HL-60 (cell line): ENCODE measurements at places on chromosomes 4 and X.

DNA sequence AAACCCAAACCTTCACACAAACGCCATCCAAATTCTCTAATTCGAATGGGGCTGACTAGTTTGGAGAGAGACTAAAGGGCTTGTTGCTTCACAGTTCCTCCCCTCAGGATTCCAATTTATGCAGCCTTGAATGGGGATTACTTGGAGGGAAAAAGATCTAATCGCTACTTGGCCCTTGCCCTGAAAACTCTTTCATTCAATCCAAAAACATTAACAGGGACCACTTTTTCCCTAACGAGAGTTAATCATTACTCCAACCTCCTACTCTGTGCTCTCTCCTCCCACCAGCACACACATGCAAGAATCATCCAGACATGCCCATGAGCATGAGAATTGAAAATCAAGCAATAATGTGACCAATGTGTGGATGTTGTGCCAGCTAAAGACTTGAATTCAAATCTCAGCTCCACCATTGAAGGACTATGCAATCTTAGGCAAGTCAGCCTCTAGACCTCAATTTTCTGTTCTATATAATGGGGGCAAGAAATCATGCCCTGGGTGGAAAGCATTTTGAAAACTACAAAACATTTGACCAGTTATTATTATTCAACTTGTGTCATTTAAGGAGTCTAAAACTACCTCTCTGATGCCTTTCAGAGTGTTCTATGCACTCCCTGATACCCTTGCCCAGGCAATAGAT lies 34.3 kb upstream of the GPC3 start:
- no peak for DNase-seq

GRCh38 chr4:7166237-7166636 lies 26.1 kb upstream of the SORCS2 start:
- no peak for DNase-seq

DNA sequence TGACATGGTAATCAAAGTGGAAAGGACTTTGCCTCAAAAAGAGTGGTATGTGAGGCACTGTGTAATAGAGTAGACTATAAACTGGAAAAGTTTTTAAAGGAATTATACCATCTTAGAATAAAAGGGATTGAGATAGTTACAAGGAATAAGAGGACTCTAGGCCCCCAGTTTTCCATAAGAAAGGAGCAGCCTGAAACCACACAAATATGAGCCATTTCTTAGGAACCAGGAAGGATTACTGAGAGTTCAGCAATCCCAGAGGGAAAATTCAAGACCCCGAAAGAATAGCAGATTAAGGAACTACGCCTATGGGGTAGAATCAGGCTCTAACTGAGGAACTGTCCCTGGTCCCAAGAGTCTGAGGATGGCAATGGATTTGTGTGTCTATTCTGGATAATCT lies 1213.3 kb downstream of the C4orf33 start:
- DNase-seq, result no peak

DNA sequence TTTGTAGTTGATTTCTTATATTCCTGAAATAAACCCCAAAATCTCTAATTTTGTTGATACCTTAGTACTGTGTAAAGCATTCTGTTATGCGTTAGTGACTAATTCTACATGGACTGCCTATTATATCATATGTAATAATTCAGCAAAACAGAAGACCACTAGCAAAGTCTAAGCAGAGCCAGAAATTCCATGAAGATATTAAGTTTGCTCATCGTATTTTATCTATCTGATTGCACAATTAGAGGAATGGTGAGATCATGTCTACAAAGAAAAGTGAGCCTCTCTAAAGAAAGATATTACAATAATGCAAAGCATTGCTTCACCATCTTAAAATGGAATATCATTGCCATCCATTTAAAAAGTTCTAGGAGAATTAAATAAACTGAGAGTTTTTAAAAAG lies 374.6 kb upstream of the SLC7A11 start:
- DNase-seq, result no peak

- no peak for DNase-seq
These were observed 87.5 kb downstream of the PALLD start for GRCh38 chr4:168584321-168584771.

- DNase-seq, result no peak
These were observed 98.9 kb downstream of the CPEB2 start for GRCh38 chr4:15100994-15101695.

GRCh38 chrX:125378770-125379169 lies 59.1 kb downstream of the TEX13C start:
- DNase-seq, result no peak

GRCh38 chr4:156999175-156999517 lies 27.5 kb upstream of the PDGFC start:
- DNase-seq, result no peak
